Tibial nerve (tissue), 4 donors: ENCODE measurements at places on chromosomes 4 and X. TPM values are rescaled to one million over a fixed set of nuclear protein-coding genes. Genes with fewer than 3 reads are reported as not detected.

SHROOM4 gene
- 9.6 TPM for total RNA-seq

GRCh38 chr4:101292901-101293300, 54.4 kb downstream of the PPP3CA start:
- no peak for DNase-seq

STATH gene
- total RNA-seq, result not detected

BEX4 gene
- total RNA-seq, result 25.3 TPM

DNA sequence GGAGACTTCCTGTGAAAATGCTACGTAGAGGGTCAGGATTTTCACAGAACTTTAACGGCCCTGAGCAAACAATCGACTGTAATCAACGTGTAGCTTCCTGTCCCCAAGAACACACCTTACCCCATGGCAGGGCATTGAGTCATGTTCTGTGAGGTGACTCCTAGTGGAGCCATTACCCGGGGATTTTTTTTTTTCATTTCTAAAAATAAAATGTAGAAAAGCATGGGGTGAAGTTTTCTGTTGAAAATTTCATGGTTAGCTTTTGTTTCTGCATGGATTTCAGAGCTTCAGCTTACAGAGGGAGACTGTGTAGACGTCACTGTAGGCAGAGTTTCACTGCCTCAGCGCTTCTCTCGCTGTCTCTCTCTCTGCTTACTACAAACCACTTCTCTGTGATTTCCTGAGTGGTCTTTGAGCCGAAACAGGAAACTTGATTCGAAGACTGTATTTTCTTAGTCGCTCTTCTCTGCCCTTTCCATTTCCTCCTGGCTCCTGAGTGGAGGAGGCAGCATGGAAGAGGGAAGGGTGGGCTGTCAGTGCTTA, 111.7 kb downstream of the NFKB1 start:
- no peak for DNase-seq

DNA sequence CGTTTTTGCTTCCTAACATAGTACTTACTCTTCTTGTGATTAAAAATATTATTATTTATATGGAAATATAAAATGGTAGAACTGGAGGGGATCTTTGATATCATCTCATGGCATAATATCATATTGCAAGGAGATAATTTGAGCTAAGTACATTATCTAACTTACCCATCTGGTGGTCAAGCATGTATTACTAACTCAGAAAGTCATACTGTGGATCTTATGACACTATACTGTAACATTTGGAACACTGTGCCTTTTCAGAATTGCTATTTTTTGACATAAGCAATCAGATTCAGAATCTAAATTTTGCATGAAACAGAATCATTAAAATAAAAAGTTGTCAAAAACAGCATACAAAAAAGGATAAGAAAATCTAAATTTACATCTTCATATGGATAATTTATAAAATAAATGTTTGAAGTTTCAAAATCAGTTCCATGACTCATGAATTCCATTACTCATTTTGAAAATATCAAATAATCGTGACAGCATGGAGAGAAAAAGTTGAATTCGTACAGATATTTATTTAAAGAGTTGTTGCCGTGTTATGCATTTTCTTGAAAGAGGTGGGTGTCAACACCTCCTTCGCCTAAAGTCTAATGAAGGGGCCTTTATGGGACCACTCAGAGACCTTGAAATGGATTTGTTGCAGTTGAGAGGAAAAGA, 928.1 kb downstream of the PDHA2 start:
- no peak for DNase-seq

DNA sequence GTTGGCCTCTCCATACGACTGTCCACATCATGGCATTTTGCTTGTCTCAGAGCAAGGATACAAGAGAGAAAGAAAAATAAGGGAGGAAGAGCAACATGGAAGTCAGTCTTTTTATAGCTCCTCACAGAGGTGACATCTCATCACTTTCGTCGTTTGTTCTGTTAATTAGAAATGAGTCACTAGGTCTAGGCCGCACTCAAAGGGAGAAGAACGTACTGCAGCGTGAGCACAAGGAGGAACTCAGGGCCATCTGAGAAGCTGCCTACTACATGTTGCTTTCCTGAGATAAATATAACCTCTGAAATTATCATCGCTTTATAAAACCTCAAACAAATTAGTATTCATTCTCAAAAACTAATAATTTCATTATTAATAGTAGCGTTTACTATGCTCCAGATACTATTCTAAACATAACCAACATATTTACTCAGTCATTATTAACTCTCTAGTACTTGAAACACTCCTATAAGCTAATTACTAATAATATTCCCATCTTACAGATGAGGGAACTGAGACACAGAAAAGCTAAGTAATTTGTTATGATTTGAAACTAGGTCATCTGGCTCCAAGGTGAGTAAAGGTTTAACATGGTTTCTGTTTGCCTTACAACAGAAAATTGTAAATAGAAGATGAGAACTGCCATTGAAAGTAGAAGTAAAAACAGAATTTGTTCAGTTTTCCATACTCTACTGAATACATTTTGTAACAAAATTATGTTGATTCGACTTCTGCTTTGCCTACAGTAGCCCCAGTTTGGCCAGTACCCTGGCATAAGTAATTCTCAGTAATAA, 213.2 kb upstream of the UGT8 start:
- no peak for DNase-seq

DNA sequence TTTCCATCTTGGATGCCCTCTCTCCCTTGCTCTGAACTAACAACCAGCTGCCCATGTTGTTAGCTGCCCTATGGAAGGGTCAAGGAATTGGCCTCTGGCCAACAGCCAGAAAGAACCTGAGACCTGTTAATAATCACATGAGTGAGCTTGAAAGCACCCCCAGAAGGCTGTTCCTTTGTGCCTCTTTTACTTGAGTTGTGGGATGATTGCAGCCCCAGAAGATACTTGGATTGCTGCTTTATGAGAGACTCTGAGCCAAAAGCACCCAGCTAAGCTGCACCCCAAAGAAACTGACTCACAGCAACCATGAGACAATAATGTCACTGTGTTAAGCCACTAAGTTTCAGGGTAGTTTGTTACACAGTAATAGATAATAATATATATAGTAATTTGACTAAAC, 73.3 kb downstream of the FRYL start:
- DNase-seq, result no peak

ADH6 gene
- not detected for total RNA-seq

AMTN gene
- total RNA-seq, result not detected

GRCh38 chr4:147836807-147837206, 104.9 kb downstream of the ARHGAP10 start:
- no peak for DNase-seq

WDR17 gene
- total RNA-seq, result 11.9 TPM

AMOT gene
- total RNA-seq, result 41.2 TPM

DNA sequence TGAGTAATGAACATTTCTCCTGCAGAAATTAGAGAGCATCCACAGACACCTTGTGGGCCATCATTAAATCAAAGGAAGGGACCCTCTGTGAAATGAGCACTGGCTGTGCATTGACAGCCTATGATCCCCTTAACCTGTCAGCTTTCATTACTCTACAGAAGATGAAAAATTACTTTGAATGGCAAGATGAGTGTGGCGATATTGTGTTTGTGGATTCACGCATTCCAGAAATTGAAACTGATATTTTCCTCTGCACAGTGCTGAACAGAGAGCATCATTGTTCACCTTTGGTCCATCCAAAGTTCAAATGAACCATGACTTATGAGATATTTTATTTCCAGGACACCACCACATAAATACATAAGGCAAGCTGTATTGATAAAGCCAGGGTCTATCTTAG, 374.8 kb upstream of the ANXA10 start:
- DNase-seq, result no peak

- DNase-seq, result no peak
These were observed 122.5 kb downstream of the SPATA18 start for GRCh38 chr4:52173470-52174045.

DNA sequence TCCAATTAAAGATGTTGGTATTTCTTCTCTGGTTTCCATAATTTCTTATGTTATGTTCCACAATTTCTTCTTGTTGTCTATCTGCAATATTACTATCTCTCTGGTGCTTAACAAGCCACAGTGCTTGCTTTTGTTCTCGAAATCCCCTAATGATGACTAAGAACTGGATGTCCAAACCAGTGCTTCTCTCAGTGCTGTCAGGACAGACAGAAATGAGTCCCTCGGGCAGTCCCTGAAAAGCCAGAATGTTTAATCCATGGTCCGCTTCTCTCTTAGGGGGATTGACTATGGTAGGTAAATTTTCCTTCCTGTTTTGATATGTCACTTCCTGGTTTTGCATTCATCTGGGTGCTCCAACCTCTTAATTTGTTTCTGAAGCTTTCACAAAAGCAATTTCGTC, 321.6 kb upstream of the PCDH10 start:
- no peak for DNase-seq

AREG gene
- total RNA-seq, result 4.8 TPM

ANKRD50 gene
- 16.5 TPM for total RNA-seq

DNA sequence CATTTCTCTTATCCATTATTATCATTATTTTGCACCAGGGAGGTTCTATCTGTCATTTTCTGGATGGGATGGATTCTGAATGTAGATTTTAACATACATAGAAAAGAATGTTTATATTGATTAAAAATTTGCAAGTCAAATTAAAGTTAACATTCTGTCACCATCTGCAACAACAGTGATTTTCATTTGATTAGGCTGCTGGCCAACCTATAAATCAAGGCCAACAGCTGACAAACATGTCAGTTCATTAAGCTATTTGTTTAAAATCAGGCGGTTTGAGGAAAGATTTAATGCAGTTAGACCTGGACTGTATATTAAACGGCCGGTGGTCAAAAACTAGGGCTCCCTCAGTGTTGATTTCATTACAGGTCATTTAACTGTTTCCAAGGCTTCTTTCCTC, 109.5 kb upstream of the CBR4 start:
- DNase-seq, result no peak

GRCh38 chr4:106253364-106254129, 62.5 kb downstream of the TBCK start:
- DNase-seq, result no peak

MAB21L2 gene
- total RNA-seq, result not detected

GRCh38 chr4:26854701-26855100, 5.9 kb upstream of the STIM2 start:
- no peak for DNase-seq

MTCP1 gene
- total RNA-seq, result 5.3 TPM

- DNase-seq, result no peak
These were observed 237.8 kb downstream of the TRAM1L1 start for GRCh38 chr4:116847616-116848015.

PNCK gene
- total RNA-seq, result not detected

DNA sequence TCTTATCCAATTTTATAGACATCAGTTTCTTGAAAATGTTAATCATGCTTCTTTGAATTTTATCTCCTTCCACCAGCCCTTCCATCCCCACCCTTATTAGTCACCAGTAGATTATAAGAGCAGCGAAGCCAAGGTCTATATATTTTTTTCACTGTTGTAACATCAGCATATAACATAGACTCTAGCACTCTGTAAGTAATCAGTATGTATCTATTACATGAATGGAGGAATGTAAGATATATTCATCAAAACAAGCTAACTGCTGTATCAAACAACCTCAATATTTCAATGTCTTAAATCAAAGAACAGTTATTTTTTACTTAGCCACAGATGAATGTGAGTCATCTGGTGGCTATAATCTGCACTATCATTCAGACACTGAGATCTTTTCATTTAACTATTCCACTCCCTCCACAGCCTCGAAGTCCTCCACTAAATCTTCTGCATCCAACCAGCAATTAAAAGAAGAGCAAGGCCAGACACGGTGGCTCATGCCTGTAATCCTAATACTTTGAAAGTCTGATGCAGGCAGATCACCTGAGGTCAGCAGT, 178.9 kb downstream of the CENPC start:
- no peak for DNase-seq

TBX22 gene
- not detected for total RNA-seq

GRCh38 chr4:4306920-4307319, 16.9 kb downstream of the ZBTB49 start:
- DNase-seq, result no peak

DNA sequence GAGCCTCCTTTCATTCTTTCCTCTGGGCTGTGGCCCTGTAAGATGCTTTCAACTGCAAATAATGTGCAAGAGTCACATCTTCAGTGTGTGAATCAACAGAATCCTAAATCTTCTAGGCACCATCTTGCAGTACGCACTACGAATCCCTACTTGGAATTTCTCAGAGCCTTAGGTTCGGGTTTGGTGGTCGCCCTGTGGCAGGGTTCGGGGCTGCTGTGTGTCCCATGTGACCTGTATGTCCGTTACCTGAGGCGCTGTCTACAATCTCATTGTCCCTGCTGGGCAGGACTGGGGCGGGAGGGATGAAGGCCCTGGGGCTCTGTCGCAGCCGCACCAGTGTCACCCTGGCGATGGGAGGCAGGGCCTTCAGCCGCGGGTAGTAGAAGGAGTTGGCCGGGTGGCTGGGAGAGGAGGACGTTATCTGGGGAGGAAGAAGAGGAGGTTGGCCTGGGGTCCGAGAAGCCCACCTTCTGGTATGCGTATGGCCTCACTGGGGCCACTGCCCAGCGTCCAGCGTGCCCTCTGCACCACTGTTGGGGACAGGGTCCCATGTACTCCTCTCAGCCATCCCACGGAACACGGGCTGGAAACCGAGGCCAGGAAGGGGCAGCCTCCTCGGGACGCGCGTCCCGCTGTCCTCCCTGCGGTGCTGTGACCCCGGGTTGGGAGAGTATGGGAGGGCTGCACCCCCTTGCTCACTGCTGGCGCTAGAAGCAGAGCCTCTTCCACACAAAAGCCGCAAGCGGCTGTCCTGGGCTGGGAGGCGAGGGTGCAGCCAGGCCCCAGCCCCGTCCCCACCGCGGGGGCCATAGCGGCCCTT, 2.0 kb downstream of the SPON2 start:
- no peak for DNase-seq

GRCh38 chr4:8051644-8052043, 107.0 kb downstream of the ABLIM2 start:
- DNase-seq, result no peak

GRCh38 chr4:64305565-64306254, 103.5 kb downstream of the TECRL start:
- DNase-seq, result no peak

SORBS2 gene
- total RNA-seq, result 135 TPM

- peak; percentile 20 for DNase-seq
These were observed 73.8 kb upstream of the FREM3 start for GRCh38 chr4:143773998-143774895.

DNA sequence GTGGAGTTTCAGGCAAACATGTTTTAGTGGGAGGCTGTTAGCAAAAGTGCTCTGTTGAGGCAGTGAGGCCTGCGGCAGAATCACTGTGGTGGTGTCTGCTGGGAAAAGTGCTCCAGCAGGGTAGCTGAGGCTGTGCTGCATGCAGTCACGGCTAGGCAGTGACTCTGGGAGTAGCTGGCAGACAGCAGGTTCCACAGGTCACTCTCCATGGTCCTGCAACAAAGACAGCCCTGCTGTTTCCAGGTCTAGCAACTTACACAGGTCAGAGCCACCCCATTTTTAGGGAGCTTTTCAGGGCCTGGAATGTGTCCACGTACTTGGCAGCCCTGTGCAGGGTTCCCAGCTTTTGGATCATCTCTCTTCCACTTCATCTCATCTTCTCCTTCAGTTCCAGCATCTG, 184.3 kb downstream of the NAA11 start:
- DNase-seq, result no peak

DNA sequence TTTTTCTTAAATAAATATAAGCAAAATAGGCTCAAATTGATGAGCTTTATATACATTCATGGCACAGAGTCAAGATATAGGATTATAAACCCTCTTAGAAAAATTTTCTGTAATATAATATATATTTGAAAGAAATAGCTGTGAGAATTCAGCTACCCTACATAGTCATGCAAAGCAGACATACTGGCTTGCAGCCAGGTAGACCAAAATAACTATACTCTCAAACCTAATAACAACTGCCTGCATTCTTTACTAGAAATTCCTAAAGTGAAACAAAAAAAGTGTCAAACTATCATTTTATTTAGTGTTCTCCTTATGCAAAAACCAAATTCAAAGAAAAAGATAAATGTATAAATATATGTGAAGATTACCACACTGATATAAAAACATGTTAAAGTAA, 1390.2 kb downstream of the C4orf33 start:
- DNase-seq, result no peak
